ENCODE measurements at places on chromosomes 13 and 19.
A peak's percentile ranks its signal among the peaks of the same experiment; 100 is the strongest.

DNA sequence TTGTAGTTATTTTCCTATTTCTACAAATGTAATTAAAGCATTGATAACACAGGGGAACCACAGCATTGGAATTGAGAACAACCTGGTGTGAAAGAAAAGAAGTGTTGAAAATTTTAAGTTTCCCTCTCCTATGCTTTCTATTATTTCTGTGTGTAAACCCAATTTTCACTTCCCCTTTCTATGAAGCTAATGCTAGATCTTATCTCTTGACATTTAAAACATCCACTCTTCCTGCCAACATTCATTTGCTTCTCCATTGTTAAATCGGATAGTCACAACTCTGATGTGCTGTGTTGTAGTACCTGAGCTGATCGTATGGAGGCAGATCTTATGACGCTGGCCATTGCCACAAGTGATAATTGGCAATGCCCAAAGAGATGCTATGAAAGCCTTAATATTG is 203.0 kb downstream of the ITGBL1 start:
- no peaks in the 10 kb centered on the region for H3K36me3 ChIP-seq
- no peak overlapping the region for H3K4me3 ChIP-seq
- H3K4me1 ChIP-seq, result no peaks in the 10 kb centered on the region
- no peak for DNase-seq
- no peaks in the 10 kb centered on the region for H3K27me3 ChIP-seq

- H3K4me3 ChIP-seq, result no peak overlapping the region
- H3K27me3 ChIP-seq, result no peaks in the 10 kb centered on the region
- H3K27ac ChIP-seq, result no peak overlapping the region
- no peak for DNase-seq
Observed at GRCh38 chr13:73194310-73194709, 135.5 kb downstream of the KLF5 start.

DNA sequence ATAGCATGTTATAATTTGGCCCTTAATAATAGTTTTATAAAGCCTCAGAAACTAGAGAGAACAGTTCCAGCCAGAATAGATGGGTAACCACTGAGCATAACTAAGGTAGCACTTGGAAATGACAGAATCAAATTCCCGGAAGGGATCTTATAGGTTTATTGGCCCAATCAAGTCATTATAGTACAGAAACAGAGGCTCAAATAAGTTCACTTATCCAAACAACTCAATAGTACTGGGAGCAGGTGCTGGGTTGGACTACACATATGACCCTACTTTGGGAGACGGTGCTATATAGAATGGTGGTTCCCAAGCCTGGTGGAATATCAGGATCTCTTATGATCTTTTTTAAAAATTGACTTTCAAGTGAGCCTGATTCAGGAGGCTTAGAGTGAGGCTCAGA is 32.7 kb upstream of the OLFM4 start:
- H3K36me3 ChIP-seq, result no peaks in the 10 kb centered on the region
- no peaks in the 10 kb centered on the region for H3K27me3 ChIP-seq
- H3K27ac ChIP-seq, result no peak overlapping the region
- no peak for DNase-seq
- peaks cover 16% of the 10 kb centered on the region for H3K4me1 ChIP-seq
- no peak overlapping the region for H3K4me3 ChIP-seq

DNA sequence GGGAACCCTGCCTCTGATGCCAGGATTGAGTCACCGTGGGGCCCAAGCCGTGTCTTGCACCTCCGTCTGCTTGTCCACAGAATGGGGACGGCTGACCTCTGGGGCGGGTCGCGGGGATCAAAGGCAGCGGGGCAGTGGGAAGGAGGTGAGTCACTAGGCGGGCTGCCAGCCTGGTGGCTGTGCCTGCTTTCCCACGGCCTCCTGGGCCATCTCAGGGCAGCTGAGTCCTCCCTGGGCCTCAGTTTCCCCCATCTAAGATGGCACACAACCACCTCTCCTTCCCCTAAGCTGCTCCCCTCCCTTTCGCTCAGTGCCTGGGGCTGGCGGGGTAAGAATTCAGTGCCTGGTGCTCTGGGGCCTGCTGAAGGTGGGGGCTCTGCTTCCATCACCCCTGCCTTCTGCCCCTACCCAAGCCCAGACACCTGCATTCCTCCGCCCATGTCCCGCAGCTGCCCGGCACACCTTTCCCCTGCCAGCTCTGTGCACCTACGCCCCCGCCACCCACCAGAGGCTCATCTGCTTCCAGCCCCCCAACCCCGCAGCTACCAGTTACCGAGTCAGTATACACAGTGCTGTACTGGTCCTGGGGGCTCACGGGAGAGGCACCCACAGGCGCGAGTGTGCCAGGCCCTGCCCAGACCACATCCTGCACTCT is 3.5 kb downstream of the MKNK2 start:
- H3K27ac ChIP-seq, result peak overlapping the region; percentile 16
- no peak overlapping the region for H3K4me3 ChIP-seq
- H3K4me1 ChIP-seq, result peaks cover 88% of the 10 kb centered on the region
- no peak for DNase-seq
- H3K27me3 ChIP-seq, result no peaks in the 10 kb centered on the region

DNA sequence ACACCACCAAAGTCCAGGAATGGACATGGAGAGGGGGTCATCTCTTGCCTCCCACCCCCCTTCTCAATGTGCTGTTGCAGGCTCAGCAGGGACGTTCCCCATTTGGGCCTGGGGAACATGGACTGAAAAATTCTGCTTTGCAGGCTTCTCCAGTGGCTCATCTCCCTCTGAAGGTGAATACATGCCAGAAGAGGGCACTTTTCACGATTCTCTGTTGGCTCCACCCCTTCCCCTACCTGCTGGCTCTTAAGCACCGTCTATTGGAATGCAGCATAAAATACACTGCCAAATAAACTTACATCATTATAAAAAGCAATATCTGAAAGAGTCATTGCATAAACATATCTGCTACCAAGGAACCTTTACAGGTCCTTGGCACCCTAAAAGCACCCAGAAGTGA is 35.7 kb downstream of the NHLRC3 start:
- no peak for DNase-seq
- no peaks in the 10 kb centered on the region for H3K36me3 ChIP-seq
- H3K4me1 ChIP-seq, result no peaks in the 10 kb centered on the region

DNA sequence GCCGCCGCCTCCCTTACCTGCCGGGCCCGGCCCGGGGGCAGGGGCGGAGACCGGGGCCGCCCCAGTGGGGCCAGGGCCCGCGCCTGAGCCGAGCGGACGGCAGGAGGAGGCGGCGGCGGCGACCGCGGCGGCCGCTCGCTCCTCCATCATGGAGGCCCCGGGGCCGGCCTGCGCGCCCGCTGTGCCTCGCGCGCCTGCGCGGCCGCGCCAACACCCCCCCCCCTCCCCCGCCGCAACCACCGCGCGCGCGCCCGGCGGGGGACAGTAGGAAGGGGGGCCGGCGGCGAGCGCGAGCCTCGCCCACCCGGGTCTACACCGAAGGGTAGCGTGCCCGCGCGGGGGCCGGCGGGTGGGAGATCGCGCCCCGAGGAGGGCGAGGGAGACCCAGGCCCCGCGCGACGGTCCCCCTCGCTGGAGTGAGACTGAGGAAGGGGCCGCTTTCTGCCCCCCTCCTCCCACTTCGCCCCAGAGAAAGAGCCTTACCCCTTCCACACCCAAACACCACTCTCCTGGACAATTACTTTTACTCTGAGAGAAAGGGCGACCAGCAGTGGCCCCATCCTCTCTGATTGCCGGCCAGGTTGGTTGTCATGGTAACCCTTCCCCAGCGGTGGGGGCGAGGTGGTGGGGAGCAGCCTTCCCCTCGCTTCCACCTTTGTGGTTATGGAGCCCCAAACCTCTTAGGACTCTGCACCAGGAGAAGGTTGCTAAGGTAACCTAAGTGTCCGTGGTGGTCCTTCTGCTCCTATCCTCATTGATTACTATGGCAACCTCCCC is at the start of gene STRN4:
Gene STRN4, minus strand, starts transcription at position 170 of the 777 bp plus-strand sequence. Its CDS starts 20 bp downstream, at position 150.
- H3K4me3 ChIP-seq, result peak within 1 kb of the TSS; percentile 75
- H3K27me3 ChIP-seq, result no peaks in the 10 kb centered on the region
- H3K36me3 ChIP-seq, result no peaks in the 10 kb centered on the region
- DNase-seq, result peak; percentile 84
- peaks cover 30% of the 10 kb centered on the region for H3K4me1 ChIP-seq

- no peaks in the 10 kb centered on the region for H3K4me1 ChIP-seq
- no peaks in the 10 kb centered on the region for H3K36me3 ChIP-seq
- no peak overlapping the region for H3K4me3 ChIP-seq
- no peak for DNase-seq
- H3K27me3 ChIP-seq, result peaks cover 2% of the 10 kb centered on the region
Observed at GRCh38 chr13:98406971-98407370, 169.9 kb downstream of the STK24 start.

- no peaks in the 10 kb centered on the region for H3K27me3 ChIP-seq
- DNase-seq, result no peak
- H3K27ac ChIP-seq, result no peak overlapping the region
Observed at GRCh38 chr19:44668985-44669764, 2.1 kb upstream of the CEACAM19 start.

- no peaks in the 10 kb centered on the region for H3K27me3 ChIP-seq
- no peak for DNase-seq
- H3K36me3 ChIP-seq, result no peaks in the 10 kb centered on the region
- no peak overlapping the region for H3K27ac ChIP-seq
- no peak overlapping the region for H3K4me3 ChIP-seq
- no peaks in the 10 kb centered on the region for H3K4me1 ChIP-seq
Observed at GRCh38 chr13:44422755-44423643, 49.4 kb downstream of the SERP2 start.

DNA sequence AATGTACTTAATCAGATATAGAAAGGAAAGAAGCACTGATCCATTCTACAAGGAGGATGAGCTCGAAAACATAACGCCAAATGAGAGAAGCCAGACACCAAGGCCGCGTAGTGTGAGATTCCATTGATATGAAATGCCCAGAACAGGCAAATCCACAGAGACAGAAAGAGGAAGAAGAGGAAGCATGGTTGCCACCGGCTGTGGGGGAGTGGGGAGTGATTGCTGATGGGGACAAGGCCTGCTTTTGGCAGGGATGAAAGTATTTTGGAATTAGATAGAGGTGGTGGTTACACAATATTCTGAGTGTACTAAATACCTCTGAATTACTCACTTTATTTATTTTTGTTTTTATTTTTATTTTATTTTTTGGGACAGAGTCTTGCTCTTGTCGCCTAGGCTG is 50.2 kb upstream of the KLF2 start:
- H3K27me3 ChIP-seq, result no peaks in the 10 kb centered on the region
- no peak for DNase-seq
- H3K4me1 ChIP-seq, result no peaks in the 10 kb centered on the region
- no peak overlapping the region for H3K4me3 ChIP-seq
- H3K36me3 ChIP-seq, result no peaks in the 10 kb centered on the region
- H3K27ac ChIP-seq, result no peak overlapping the region

GRCh38 chr13:88586263-88586662 is 915.1 kb downstream of the SLITRK5 start:
- no peaks in the 10 kb centered on the region for H3K36me3 ChIP-seq
- no peak for DNase-seq
- no peaks in the 10 kb centered on the region for H3K27me3 ChIP-seq
- no peak overlapping the region for H3K27ac ChIP-seq
- no peaks in the 10 kb centered on the region for H3K4me1 ChIP-seq

DNA sequence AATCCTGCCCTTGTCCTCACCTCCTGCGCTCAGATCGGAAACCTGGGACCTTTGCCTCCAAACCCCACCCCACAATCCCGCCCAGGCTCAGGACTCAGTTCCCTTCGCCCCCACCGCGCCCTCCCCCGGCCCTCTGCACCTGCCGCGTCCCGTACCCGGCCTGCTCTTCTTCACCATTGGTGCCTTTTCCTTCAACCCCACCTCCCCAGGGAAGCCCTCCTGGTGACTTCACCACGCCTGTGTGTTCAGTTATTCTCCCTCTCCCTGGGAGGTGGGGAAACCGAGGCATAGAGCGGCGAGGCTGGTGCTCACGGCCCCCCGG is 19.3 kb upstream of the TCF3 start:
- peaks cover 24% of the 10 kb centered on the region for H3K4me1 ChIP-seq
- H3K27ac ChIP-seq, result no peak overlapping the region
- H3K36me3 ChIP-seq, result no peaks in the 10 kb centered on the region
- no peak for DNase-seq
- no peak overlapping the region for H3K4me3 ChIP-seq

DNA sequence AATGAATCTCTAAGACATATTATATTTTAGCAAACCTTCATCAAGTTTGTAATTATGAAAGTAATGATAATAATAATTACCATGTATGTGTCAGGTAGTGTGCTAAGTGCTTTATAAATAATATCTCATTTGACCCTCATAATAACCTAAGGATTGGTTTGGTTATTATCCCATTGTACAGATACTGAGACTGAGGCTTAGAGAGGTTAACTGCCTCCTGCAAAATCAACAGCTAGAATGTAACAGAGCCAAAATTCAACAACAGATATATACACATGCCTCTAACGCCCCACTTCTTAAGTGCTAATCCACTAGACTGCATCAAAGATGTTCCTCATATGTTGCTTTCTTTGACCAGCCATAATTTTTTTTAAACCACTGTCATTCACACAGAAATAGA is 140.8 kb downstream of the ZAR1L start:
- no peaks in the 10 kb centered on the region for H3K4me1 ChIP-seq
- no peaks in the 10 kb centered on the region for H3K27me3 ChIP-seq
- H3K4me3 ChIP-seq, result no peak overlapping the region
- peaks cover 2% of the 10 kb centered on the region for H3K36me3 ChIP-seq
- H3K27ac ChIP-seq, result no peak overlapping the region

DNA sequence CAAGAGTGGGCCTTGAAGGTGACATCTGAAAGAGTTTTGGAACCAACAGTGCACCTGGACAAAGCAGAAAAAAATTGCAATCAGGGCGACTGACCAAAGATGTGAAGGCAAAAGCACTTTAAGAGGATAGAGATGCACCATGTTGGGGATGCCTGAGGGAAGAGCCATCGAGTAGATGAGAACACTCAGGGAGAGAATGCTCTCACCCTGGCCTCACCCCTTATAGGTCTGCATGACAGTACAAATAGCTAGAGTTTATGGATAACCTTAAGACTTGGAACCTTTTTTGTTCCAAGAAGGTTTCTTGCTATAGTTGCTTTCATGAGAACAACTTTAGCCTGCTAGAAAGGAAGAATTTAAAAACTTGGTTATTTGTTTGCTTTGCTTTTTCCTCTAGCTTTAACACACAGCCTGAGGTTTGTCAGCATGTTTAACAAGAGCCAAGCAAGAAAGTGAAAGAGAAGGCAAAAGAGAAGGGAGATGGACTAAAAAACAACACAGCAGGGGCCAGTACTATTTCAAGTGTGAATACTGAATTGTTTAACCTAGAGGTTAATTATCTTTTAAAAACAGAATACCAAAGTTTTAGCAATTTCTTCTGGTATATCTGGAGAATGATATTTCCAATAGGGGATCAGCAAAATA is 418.9 kb downstream of the DIAPH3 start:
- no peaks in the 10 kb centered on the region for H3K27me3 ChIP-seq
- no peak overlapping the region for H3K4me3 ChIP-seq
- peak overlapping the region; percentile 23 for H3K27ac ChIP-seq
- DNase-seq, result no peak
- no peaks in the 10 kb centered on the region for H3K36me3 ChIP-seq

DNA sequence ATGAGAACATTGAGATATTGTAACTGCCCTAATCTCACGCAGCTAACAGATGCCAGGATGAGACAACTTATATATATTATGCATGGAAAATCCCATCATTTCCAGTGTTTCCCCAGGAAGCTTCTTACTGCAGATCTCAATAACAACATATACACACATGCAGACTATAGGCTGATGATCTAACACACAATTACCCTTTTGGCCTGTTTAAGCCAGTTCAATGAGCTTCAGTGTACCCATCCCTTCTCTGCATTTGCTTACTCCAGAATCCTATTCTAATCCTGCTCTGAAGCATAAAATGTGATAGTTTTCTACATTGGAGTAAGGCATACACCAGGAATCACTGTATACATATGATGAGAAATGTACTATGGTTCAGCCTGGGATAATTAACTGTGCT is 489.4 kb downstream of the SUCLA2 start:
- no peak overlapping the region for H3K27ac ChIP-seq
- H3K27me3 ChIP-seq, result no peaks in the 10 kb centered on the region
- no peak overlapping the region for H3K4me3 ChIP-seq
